SK-MEL-5 (cell line): ENCODE measurements at places on chromosomes 5 and 9. TPM values are rescaled to one million over a fixed set of nuclear protein-coding genes. Genes with fewer than 3 reads are reported as not detected.

The NEURL1B gene
- 0.11 and 0.32 TPM in 2 replicates for total RNA-seq

The PSAT1 gene
- 239 and 261 TPM in 2 replicates for total RNA-seq

The LECT2 gene
- not detected in 2 replicates for total RNA-seq

The TMEM171 gene
- total RNA-seq: 4.6 and 4.8 TPM in 2 replicates

The POU5F2 gene
- total RNA-seq: 0.19 and 0.32 TPM in 2 replicates

The CBY3 gene
- not detected in 2 replicates for total RNA-seq

The TPPP gene
- total RNA-seq: 5.1 and 5.7 TPM in 2 replicates

The BTNL3 gene
- not detected in 2 replicates for total RNA-seq

The TBC1D13 gene
- 10.5 and 12.0 TPM in 2 replicates for total RNA-seq

The OMD gene
- not detected in 2 replicates for total RNA-seq

The COL15A1 gene
- 0.77 and 0.88 TPM in 2 replicates for total RNA-seq
